ENCODE measurements at places on chromosomes 4 and X.

DNA sequence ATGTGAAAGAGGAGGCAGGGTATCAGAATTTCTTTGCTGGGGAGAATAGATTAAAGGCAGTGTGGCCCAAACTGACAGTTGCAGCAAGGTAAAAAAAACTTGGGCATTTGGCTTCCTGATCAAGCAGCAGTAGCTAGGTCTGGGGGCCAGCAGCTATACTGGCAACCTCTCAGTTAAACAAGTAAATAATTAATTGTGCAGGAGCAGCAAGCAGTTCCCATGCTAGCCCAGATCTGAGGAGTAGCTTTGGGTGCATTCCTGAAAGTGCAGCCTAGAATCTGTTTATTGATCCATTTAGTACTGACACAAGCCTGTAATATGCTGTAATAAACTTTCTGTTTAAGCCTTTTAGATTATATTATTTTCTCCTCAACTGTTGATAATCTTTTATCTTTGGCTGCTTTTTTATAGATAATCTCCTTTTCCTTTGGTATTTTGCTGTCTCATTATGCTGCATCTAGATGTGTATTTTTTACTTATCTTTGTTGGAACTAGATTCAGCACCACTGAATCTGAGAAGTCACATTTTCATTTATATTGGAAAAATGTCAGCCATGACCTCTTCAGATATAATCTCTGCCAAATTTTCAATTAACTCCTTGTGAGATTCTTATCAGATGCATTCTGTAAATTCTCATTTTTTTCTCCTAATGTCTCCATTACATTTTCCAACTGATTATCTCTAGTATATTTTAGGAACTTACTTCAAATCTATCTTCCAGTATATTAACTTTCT, 276.3 kb downstream of the STPG2 start:
- DNase-seq = no peak

DNA sequence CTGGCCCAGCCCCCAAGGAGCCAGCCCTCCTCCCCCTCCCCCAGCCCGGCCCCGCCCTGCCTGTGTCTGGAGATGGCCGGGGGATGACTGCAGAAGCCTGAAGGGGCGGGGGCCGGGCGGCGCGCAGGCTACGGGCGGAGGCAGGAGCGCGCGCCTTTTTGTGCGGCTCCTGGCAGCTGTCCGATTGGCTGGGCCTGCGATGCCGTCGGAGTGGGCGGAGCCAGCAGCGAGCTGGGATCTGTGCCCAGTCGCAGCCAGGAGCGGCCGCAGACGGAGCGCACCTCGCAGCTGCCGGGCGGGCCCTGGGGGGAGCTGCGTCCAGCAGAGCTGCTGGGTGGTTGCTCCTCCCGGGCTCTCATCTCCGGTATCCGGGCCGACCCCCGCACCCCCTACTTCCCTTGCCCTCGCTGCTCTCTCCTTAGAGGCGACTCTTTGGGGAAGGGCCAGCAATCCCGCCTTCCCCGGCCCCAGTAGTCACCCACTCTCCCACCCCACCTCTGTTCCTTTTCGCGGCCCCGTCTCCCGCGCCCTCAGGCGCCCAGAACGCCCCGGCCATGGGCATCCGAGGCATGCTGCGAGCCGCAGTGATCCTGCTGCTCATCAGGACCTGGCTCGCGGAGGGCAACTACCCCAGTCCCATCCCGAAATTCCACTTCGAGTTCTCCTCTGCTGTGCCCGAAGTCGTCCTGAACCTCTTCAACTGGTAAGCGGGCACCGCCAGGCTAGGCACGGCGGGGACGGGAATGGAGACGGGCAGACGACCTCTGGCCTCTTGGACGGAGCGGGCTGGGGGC, at the start of gene GABRQ:
GABRQ (plus strand) TSS at position 247 of the 794 bp plus-strand sequence; CDS start at position 555, 308 bp downstream.
- no peak for DNase-seq

DNA sequence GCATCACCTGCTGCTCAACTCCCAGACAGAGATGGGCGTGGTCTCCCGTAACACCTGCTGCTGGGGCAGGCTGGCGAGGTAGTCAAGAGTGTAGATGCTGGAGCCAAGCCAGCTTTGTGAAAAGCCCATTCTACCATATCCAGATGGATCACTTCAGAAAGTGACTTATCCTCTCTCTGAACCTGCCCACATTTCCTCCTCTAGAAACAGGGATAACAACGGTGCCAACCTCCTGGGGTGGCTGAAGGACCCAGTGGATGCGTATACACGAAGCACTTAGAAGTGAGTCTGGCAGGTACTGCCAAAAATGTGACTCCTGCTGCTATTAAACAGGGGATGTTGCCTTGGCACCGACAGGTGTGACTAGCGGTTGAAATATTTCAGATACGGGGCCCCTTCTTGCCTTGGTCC, 95.8 kb downstream of the SORBS2 start:
- no peak for DNase-seq

GRCh38 chrX:110284159-110284558, 33.7 kb downstream of the AMMECR1 start:
- DNase-seq = peak; percentile 46

- DNase-seq = no peak
Observed at GRCh38 chr4:88865466-88865865, 167.8 kb upstream of the NAP1L5 start.
